Vagina (tissue), 2 donors: ENCODE measurements at places on chromosomes 16 and 17.

GRCh38 chr16:78596996-78597422, 497.6 kb downstream of the WWOX start:
- H3K4me1 ChIP-seq, result no peaks in the 10 kb centered on the region
- no peaks in the 10 kb centered on the region for H3K36me3 ChIP-seq
- H3K4me3 ChIP-seq, result no peak overlapping the region
- peak; percentile 37 for DNase-seq

DNA sequence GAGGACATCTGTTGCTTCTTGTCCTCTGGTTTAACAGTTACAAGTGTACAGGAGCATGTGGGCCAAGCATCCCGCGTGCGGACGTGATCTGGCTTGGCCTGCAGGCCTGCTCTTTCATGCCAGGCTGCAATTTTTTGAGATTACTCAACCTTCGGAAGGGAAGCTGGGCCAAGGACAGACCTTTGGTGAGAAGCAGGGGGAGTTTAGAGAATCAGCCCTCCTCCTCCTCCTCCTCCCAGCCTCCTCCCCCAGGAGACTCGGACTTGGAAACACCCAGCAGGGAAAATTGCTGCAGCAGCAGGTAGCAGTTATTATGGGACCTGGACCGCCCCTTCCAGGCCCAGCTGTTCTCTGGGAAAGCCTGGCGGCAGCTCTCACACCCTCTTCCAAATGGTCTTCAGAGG, 5.1 kb upstream of the KLHL36 start:
- peak overlapping the region; percentile 40 for H3K27ac ChIP-seq
- peak; percentile 95 for DNase-seq
- peaks cover 33% of the 10 kb centered on the region for H3K4me1 ChIP-seq
- H3K27me3 ChIP-seq, result no peaks in the 10 kb centered on the region

GRCh38 chr16:85057948-85058347, 30.4 kb downstream of the KIAA0513 start:
- H3K36me3 ChIP-seq, result no peaks in the 10 kb centered on the region
- no peak overlapping the region for H3K4me3 ChIP-seq
- H3K27me3 ChIP-seq, result no peaks in the 10 kb centered on the region
- DNase-seq, result no peak
- H3K4me1 ChIP-seq, result peaks cover 29% of the 10 kb centered on the region
- H3K27ac ChIP-seq, result no peak overlapping the region

GRCh38 chr17:55421179-55421934, at the start of gene MMD:
MMD (minus strand) TSS chr17:55421835; CDS start chr17:55421695, 140 bp downstream.
- DNase-seq, result no peak
- H3K27me3 ChIP-seq, result no peaks in the 10 kb centered on the region
- H3K36me3 ChIP-seq, result no peaks in the 10 kb centered on the region
- peaks cover 20% of the 10 kb centered on the region for H3K4me1 ChIP-seq
- H3K27ac ChIP-seq, result peak within 1 kb of the TSS; percentile 63

DNA sequence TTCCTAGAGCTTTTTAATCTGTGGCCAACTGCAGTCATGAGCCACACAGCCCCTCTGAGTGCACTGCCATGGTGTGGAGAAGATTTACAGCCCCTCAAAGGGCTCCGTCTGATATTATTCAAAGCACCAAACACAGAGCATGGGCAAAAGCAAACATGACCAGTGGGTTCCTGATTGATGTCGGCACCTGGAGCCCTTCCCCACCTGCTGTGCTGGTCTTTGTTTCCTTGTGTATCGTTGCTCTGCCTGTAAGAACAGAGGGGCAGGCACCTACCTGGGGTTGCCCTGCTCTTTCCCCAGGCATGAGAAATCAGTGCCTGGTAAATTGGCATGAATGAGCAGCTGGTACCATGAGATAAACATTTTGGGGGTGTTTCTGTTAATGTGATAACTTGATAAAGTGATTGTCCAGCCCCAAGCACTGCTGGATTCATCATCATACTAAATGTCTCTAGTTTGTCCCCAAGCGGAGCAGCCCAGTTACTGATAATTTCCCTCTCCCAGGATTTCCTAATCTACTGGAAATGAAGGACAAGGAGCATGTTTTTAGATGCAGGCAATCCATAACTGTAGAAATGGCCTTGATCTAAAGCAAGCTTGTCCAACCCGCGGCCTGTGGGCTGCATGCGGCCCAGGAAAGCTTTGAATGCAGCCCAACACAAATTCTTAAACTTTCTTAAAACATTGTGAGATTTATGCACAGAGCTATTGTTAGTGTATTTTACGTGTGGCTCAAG, 5.0 kb upstream of the SPIRE2 start:
- peaks cover 20% of the 10 kb centered on the region for H3K4me1 ChIP-seq
- no peak overlapping the region for H3K27ac ChIP-seq
- H3K4me3 ChIP-seq, result no peak overlapping the region
- no peaks in the 10 kb centered on the region for H3K27me3 ChIP-seq
- H3K36me3 ChIP-seq, result no peaks in the 10 kb centered on the region

DNA sequence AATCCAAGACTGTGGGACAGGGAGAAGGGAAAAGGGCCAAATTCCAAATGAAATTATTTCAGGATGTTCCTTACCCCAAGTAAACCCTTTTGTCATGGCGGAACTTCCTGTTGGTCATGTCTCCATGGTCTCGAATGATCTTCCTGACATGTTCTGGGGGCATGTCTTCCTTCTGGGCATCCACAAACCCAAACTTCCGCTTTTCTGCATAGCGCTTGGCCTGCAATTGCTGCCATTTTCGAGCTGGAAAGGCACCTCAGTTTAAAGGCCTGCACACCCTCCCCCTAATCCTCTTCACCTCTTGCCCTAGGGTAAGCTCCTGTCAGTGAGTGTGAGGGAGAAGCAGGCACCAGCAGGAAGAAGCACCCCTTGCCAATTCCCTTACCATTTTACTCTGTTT, 1.2 kb downstream of the PRPF8 start:
- no peak for DNase-seq
- peak overlapping the region; percentile 57 for H3K4me3 ChIP-seq
- peaks cover 5% of the 10 kb centered on the region for H3K36me3 ChIP-seq
- peaks cover 29% of the 10 kb centered on the region for H3K4me1 ChIP-seq

GRCh38 chr16:52713740-52714139, 166.8 kb upstream of the TOX3 start:
- H3K4me3 ChIP-seq, result no peak overlapping the region
- H3K27me3 ChIP-seq, result no peaks in the 10 kb centered on the region
- H3K4me1 ChIP-seq, result no peaks in the 10 kb centered on the region
- no peak for DNase-seq
- no peaks in the 10 kb centered on the region for H3K36me3 ChIP-seq

DNA sequence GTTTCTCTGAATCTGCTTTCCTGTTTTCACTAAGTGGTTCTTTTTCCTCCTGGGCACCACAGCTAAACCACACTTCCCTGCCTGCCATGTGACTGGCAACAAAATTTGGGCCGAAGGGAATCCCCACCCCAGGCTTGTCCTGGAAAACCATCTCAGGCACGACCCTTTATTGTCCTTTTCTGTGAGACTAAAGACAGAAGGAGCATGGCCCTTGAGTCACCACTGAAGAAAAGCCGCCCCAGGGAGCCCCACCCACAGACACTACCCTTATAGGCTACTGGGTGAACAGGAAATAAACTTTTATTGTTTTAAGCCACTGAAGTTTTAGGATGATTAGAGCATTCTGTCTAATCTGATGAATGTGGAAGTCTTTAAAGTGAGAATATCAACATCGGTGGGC, 88.6 kb upstream of the BRD7 start:
- H3K36me3 ChIP-seq, result no peaks in the 10 kb centered on the region
- H3K4me1 ChIP-seq, result no peaks in the 10 kb centered on the region
- H3K4me3 ChIP-seq, result no peak overlapping the region
- H3K27ac ChIP-seq, result no peak overlapping the region
- no peak for DNase-seq

- no peaks in the 10 kb centered on the region for H3K27me3 ChIP-seq
- DNase-seq, result no peak
- no peak overlapping the region for H3K4me3 ChIP-seq
- H3K27ac ChIP-seq, result no peak overlapping the region
- peaks cover 13% of the 10 kb centered on the region for H3K4me1 ChIP-seq
Observed at GRCh38 chr16:52494145-52494544, 52.8 kb downstream of the TOX3 start.

DNA sequence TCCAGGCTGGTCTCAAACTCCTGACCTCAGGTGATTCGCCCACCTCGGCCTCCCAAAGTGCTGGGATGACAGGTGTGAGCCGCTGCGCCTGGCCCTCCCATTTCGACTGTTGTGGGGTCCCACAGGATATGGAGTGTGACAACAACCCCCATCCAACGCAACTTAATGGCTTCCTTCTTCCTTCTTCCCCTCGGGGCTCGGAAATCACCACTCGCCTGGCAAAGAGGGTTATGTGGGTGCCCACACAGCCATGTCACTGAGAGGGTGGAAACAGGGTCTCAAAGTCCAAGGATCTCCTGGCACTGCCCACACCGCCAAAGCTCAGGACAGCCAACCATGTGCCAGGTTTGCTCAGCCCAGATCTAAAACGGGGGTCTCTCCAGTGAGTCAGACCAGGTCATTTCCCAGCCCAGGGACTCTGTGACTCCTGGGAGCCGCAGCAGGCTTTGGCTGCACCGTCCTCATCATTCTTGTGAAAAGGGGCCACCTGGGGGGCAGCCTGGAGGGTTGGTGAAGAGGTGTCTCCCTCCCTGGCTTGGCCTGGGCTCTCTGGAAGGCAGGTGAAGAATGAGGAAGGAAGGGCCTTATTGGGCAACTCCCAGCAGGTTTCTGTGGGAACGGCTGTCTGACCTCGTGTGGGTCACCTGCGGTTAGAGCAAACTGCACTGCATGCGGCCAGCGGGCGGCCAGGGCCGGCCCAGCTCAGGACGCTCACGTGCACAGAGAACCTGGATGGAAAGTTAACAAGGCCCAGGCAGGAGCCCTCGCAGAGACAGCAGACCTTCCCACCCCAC, 25.3 kb upstream of the LITAF start:
- H3K27ac ChIP-seq, result peak overlapping the region; percentile 43
- H3K27me3 ChIP-seq, result no peaks in the 10 kb centered on the region
- no peak overlapping the region for H3K4me3 ChIP-seq
- no peak for DNase-seq
- H3K36me3 ChIP-seq, result no peaks in the 10 kb centered on the region

GRCh38 chr16:79509906-79510305, 90.6 kb downstream of the MAF start:
- peaks cover 10% of the 10 kb centered on the region for H3K4me1 ChIP-seq
- no peak overlapping the region for H3K4me3 ChIP-seq
- H3K27ac ChIP-seq, result no peak overlapping the region
- H3K36me3 ChIP-seq, result no peaks in the 10 kb centered on the region
- no peaks in the 10 kb centered on the region for H3K27me3 ChIP-seq
- DNase-seq, result no peak

GRCh38 chr17:57988301-57989250, 522 bp upstream of the VEZF1 start:
- no peaks in the 10 kb centered on the region for H3K36me3 ChIP-seq
- peak overlapping the region; percentile 79 for H3K4me3 ChIP-seq
- DNase-seq, result no peak
- peaks cover 53% of the 10 kb centered on the region for H3K4me1 ChIP-seq
- peak overlapping the region; percentile 93 for H3K27ac ChIP-seq
- no peaks in the 10 kb centered on the region for H3K27me3 ChIP-seq

- H3K27ac ChIP-seq, result no peak overlapping the region
- no peaks in the 10 kb centered on the region for H3K27me3 ChIP-seq
- peaks cover 4% of the 10 kb centered on the region for H3K36me3 ChIP-seq
- no peak overlapping the region for H3K4me3 ChIP-seq
- H3K4me1 ChIP-seq, result peaks cover 12% of the 10 kb centered on the region
Observed at GRCh38 chr16:49632795-49633184, 223.1 kb downstream of the ZNF423 start.

DNA sequence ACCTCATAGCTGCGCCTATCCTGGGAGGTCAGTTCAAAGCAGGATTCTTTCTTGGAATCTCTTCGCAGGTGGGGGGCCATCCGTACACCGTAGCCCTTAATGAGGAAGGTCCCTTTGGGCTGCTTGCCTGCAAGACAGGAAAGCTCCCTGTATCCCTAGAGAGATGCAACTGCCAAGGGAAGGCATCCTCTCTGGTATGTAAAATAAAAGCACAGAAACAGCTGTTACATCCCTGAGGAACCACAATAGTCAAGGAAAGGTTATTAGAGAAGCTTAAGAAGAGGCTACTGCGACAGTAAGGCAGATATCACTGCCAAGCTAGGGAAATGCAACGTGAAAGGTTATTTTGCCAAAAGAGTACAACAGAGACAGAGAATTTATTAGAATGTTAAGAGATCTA, 77.2 kb downstream of the SNX11 start:
- H3K36me3 ChIP-seq, result no peaks in the 10 kb centered on the region
- no peak overlapping the region for H3K4me3 ChIP-seq
- DNase-seq, result no peak

DNA sequence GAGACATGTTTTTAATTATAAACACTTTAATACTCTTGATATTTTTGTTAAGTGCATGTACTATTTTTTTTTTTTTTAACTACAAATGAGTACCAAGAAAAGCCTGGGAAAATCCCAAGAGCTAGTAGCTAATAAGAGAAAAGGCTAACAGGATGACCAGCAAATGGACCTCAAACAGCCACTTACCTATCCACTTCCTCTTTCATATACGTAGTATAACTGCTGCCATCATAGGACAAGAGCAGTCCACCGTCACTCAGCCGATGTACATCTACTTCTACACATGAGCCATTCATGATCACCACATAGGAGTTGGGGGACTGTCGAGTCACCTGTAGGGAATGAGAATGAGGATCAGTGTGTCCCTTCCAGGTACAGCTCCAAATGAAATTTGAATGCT, 128.0 kb upstream of the C17orf78 start:
- H3K4me1 ChIP-seq, result no peaks in the 10 kb centered on the region
- no peak for DNase-seq
- H3K27me3 ChIP-seq, result no peaks in the 10 kb centered on the region
- H3K36me3 ChIP-seq, result no peaks in the 10 kb centered on the region
- H3K27ac ChIP-seq, result no peak overlapping the region

DNA sequence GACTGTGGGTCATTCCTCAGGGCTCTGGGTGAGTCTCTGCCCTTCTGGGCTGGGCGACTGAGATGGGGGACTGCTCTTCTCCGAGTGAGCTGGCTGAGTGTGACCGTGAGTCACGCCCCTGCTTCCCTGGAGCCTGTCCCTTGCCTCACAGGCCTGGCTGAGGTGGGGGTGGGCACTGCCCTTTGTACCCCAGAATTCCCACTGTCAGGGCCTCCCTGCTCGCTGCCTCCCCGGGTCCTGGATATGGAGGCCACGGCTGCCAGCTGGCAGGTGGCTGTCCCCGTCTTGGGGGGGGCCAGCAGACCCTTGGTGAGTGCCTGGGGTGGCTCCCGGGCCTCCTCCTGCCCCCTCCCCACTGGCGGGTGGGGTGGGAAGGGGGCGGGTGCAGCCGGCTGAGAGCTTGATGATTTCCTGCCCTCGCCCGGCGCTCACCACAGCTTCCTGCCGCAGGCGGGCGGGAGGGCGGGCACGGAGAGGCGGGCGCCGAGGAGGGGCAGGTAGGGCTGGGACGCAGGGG, at the start of gene LAT:
TSS of gene LAT (plus strand) at position 434 of the 517 bp plus-strand sequence. CDS start 366 bp downstream, outside the sequence.
- DNase-seq, result no peak
- H3K4me1 ChIP-seq, result no peaks in the 10 kb centered on the region
- H3K27me3 ChIP-seq, result no peaks in the 10 kb centered on the region
- H3K36me3 ChIP-seq, result no peaks in the 10 kb centered on the region
- H3K4me3 ChIP-seq, result peak within 1 kb of the TSS; percentile 24

DNA sequence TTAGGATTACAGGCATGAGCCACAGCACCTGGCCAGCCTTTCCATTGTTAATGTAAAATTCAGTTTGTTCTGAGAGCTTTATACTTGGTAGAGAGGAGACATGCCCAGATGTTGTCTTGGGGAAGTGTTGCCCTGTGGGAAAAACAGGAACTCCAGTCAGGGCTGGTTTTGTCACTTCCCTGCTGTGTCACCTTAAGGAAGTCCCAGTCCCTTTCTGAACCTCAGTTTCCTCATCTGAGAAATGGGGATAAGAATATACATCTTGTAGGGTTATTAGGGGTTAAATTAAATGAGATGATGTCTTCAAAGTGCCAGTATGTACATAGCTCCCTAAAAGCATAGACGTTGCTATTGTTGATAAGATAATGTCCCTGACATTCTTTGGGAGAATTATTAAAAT, 25.3 kb downstream of the CLEC16A start:
- peaks cover 9% of the 10 kb centered on the region for H3K4me1 ChIP-seq
- no peak overlapping the region for H3K4me3 ChIP-seq
